ENCODE measurements at places on chromosomes 5 and 9.

DNA sequence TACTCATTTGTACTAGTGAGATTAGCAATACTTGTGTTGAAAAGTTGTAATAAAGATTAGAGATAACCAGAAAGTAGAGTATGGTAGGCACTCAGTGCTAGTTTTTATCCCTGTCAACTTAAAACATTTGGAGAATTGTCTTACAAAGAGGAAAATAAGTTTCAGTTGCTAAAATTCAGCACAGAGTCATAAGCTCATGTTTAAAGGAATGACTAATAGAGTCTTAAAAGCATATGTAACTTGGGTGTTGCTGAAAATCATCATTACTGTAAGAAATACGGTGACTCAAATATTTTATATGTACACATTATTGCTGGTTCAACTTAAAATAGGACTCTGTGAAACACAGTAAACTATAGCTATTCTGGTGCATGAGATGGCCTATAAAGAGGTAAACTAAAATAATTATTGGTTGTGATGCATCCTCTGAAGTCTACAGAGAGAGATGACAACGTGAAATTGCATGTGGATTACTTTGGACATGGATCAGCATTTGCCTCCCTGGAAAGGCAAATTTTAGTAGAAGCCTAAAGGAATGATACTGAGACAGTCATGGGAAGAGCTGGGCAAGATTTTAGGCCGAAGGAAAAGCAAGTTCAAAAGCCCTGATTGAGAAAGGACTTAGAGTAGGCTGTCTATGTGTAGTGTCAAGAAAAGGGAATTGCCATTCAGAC, 34.6 kb downstream of the SGCD start:
- DNase-seq: no peak

DNA sequence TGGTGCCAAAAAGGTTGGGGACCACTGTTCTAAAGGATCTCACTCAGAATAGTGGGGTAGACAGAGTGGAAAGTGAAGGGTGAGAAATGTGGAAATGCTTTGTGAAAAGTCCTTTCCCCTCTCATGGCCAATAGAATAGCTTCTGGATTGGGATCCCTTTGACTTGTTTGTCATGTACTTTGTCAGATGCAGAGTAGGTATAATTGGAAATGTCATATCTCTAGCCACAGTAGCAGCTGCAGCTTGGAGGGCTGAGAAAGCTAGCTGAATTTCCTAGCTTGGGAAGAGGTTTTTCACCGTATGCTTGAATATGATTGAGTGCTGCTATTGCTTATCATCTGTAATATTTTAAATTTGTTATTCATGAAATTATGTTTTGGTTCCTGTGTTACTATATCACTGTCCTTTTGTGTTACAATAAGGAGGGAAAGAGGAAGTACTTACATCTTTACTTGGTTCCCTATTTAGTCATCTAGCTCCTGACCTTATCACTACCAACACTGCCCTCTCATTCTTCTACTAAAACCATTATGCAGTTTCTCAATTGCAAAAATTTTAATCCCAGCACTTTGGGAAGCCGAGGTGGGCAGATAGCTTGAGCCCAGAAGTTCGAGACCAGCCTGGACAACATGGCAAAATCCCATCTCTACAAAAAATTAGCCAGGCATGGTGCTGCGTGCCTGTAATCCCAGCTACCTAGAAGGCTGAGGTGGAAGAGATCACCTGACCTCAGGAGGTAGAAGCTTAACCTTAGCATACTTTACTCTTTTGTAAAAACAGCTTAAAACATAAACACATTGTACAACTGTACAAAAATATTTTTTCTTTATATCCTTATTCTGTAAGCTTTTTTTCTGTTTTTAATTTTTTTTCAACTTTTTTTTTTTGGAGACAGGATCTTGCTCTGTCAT, 12.4 kb downstream of the SLC30A5 start:
- DNase-seq: no peak

- DNase-seq: no peak
These were observed 9.0 kb upstream of the ZSWIM6 start for GRCh38 chr5:61322738-61323725.

DNA sequence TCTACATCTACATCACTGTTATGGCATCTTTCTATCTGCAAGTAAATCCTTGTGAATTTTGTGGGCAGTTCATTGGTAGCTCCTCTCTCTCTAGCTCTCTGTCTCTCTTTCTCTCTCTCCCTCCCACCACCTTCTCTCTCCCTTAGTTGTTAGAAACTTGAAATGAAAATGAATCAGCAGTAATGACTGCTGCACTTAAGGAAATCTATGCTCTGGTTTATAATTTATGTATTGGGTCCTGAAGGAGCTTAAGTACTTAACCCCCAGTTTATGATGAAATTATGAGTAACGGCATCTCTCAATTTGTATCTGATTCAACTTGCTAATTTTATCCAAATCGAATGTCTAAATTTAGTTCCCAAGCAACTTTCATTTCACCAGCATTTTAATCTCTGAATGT, 52.0 kb upstream of the PTGER4 start:
- DNase-seq: no peak

GRCh38 chr5:56910210-56910965, 992 bp downstream of the SETD9 start:
- DNase-seq: no peak

DNA sequence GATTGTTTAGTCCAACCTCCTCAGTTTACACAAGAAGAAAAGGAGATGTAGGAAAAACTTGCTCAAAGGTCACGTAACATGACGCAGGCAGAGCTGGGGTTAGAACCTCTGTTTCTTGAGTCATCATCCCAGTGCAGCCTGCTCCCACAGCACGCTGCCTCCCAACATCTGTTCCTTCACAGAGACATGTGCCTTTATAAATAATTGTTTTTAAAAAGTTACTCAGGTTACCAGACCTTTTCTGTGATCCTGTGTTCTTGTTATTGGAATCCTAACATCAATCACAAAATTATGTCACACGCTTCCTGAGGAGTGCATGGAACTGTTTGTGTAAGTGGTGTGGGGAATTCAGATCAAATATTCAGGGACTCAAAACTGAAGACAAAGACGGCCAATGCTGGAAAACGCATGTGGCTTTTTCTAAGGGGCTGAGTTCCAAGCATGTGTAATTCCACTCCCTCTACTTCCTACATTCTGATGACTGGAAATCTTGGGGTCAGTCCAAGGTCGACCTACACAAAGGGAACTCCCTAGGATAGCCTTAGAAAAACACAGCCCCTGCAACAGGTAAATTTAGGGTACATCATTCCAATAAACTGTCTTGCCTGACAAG, 184.3 kb downstream of the TSSK1B start:
- no peak for DNase-seq

GRCh38 chr9:87525546-87526303, 28.1 kb downstream of the DAPK1 start:
- no peak for DNase-seq

GRCh38 chr5:133930813-133931090, 37.7 kb downstream of the C5orf15 start:
- DNase-seq: peak; percentile 68

- no peak for DNase-seq
These were observed 545.2 kb downstream of the CSNK1G3 start for GRCh38 chr5:124056991-124057723.

DNA sequence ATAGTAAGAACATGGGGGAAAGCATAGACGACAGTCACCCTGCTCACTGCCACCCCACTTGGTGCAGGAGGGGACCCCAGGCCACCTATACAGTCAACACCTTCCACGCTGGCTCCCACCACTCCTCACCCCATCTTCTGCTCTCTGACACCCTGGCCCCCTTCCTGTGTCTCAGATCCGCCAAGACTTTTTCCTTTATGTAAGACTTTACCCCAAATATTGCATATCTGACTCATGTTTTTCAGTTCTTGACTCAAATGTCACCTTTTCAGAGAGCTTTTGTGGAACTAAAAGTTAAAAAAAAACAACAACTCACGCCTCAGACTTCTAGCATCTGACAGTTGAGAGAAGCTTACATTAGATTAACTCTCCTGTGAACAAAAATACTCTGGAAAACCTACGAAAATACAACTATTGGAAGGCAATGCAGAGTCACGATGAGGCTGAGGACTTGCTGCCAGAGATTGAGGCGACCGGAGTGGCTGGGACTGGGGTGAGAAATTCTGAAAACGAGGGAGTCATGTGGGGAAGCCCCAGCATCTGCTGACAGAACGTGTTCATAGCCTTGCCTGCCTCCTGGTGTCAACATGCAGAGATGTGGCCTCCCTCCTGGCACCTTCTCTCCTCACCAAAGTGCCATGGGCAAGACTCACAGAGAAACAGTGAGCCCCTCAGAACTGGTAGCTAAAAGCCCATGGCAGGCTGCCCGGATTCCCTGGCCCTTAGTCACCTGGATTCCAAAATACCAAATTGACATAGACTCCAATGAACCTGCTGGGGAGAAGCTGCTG, 22.4 kb upstream of the FCN2 start:
- DNase-seq: no peak

GRCh38 chr5:132354381-132355139, 14.9 kb upstream of the SLC22A5 start:
- no peak for DNase-seq

- DNase-seq: no peak
These were observed 81.7 kb upstream of the LRRC70 start for GRCh38 chr5:62496876-62497275.

DNA sequence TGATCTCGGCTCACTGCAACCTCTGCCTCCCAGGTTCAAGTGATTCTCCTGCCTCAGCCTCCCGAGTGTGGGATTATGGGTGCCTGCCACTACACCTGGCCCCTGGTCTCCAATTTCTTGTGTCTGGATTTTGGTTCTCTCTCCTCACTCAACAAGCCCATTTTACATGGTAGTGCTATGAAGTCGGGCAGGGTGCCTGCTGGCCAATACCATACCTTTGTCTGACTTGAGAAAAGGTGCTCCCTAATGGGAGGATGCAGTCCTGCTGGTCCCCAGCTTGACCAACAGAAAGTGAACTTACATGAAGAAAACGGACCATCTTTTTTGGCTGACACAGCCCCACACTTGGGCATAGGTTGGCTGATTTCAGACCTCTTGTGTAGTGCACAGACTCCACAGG, 21.6 kb upstream of the PTGS1 start:
- no peak for DNase-seq

DNA sequence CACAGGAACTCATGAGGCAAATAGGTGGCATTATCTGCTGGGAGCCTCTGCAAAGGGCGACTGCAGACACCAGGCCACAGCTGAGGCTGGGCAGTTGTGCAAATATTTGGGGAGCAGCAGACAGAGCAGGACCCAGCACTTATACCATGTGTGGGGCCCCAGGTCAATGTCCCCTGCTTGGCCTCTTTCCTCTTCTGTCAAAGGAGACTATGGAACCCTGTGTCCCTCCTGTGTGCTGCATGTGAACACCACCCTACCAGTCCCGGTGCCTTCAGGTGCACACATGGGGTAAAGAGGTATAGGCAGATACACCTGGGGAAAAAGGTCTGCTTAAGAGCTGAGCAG, 50.8 kb downstream of the ROR2 start:
- no peak for DNase-seq

DNA sequence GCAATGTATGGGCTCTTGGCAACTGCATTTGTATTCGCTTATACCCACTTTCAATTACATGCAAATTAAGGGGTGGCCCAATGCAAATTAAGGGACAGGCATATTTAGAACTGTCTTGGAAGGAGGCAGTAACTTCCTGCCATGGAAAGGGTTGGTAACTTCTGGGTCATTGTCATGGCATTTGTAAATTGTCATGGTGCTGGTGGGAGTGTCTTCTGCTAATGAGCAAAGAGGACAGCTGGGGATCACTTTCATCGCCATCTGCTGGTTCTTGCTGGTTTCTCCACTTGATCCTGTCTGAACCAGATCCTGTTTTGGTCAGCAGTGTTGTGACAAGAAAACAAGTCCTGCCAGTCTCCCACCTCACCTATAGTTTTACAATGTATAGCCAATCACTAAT, 23.3 kb upstream of the UGT3A2 start:
- DNase-seq: no peak

DNA sequence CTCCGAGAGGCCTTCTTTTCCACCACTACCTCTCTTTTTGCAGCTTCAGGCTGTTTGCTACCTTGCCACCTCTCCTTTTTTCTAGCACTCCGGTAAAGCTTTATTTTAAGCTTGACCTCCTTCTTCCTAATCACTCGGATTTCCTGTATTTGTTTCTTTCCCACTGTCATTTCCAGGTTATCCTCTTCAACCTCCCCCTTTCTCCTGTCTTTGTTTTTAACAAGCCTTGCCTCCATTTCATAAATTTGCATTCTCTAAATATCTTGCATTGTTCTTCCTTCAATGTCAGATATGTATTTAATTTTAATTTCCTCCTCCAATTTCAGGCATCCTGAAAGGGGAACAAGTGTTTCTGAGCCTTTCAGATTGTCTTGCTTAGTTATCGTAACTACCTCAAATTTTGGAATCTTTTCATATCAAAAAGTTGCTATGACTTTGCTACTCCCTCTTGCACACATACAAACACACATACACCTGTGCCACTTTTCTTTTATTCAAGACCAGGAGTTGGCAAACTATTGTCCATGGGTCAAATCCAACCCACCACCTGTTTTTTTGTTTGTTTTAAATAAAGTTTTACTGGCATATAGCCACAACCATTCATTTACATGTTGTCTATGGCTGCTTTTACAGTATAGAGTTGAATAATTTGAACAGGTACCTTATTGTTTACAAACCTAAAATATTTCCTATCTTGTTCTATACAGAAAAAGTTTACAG, 22.7 kb downstream of the DPYSL3 start:
- no peak for DNase-seq

- no peak for DNase-seq
These were observed 311.6 kb downstream of the MSX2 start for GRCh38 chr5:175035882-175036533.

DNA sequence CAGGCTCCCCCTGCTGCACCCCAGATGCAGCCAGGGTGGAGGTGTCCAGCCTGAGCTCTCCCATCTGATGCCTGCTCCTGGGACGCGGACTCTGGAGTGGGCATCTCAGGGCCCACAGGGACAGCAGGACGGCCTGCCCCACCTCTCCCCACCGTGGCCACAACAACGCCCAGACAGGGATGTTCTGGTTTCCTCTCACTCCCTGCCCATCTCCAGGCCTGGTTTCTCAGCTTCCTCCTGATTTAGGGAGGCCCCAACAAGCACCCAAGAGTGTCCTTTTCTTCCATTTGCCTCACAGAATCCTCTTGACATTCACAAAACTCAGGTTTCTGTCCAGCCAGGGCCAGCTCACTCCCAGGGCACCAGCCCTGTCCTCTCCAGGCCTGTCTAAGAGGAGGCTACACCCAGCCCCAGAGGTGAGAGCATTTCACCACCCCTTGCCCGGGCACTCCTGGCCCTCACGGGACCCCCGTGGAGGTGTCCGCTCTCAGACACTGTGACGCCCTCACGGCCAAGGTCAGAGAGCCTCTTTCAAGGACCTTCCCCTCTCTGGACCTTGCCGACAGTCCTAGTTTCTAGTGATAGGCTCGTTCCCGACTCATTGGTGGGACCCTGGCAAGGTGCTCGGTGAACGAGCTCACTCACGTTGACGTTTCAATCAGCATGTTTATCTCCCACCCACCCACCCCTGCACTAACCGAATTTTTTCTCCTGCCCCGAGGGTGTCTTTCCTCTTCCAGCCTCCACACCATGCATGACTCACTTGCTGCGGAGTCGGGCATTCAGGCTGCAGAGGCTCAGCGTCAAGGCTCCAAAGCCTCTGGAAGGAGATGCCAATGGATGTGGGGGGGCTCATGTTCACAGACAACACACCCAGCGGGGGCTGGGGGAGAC, 62.0 kb upstream of the UNC5A start:
- no peak for DNase-seq

GRCh38 chr5:96302174-96302738, 130.8 kb downstream of the PCSK1 start:
- DNase-seq: no peak
